Gastroesophageal sphincter (tissue), 4 donors: ENCODE measurements at places on chromosomes 4 and X.

GRCh38 chrX:55340896-55341433, 76.2 kb upstream of the PAGE3 start:
- no peak for ATAC-seq

- ATAC-seq: no peak
These were observed 222.2 kb downstream of the KCNIP4 start for GRCh38 chr4:21726255-21726815.

- ATAC-seq: no peak
These were observed 11.6 kb upstream of the MAGEB17 start for GRCh38 chrX:16155581-16156096.

- ATAC-seq: no peak
These were observed 631.7 kb downstream of the SMARCA1 start for GRCh38 chrX:128891554-128891953.

GRCh38 chr4:142271832-142272231, 574.3 kb downstream of the INPP4B start:
- no peak for ATAC-seq

DNA sequence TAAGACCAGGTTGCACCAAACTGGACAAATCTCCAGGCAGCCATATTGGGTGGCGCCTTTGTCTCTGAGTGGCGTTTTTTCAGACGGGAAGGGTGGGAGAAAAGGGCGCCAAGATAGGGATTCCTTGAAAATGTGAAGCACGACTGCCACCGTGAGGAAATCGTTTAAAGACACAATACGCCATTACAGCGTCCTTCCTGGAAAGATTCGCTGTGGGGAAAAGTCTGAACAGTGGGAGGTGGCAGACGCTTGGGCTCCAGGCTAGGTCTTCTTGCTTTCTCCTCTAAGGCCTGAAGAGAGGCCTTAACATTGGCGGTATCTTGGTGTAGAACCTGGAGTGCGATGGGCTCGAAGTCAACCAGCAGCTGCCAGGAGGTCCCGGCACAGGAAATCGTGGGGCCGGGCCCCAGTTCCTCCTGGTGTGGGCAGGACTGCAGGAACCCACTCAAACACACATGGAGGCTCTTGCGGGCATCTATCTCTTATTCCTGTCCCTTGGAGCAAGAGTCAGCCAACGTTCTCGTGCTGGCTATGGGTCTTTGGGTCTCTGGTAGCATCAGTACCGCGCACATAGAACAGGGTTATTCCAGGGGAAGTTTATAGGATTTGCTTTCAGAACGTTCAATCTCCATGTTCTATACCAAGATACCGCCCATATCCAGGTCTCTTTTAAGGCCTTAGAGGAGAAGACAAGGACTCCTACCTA, 208.8 kb downstream of the OR13H1 start:
- ATAC-seq: peak; percentile 88

DNA sequence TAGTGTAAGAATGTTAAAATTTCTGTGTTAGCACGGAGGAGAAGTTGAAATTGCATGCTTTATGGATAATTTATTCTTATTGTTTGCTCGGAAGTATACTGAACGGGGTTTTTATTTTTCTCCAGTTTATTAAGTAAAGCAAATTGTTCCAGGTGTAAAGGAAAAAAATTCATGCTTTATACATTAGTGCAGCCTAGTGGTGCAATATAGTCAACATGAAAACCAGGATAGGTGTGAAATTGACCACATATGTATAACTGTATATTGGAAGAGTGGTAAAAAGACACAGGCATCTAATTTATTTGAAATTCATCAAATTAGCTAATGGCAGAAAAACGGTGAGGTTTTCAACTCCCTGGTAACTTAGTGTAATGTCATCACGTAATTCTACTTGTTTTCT, 959 bp downstream of the BRS3 start:
- ATAC-seq: no peak

- no peak for ATAC-seq
These were observed 460.6 kb downstream of the IL15 start for GRCh38 chr4:142097015-142097414.

DNA sequence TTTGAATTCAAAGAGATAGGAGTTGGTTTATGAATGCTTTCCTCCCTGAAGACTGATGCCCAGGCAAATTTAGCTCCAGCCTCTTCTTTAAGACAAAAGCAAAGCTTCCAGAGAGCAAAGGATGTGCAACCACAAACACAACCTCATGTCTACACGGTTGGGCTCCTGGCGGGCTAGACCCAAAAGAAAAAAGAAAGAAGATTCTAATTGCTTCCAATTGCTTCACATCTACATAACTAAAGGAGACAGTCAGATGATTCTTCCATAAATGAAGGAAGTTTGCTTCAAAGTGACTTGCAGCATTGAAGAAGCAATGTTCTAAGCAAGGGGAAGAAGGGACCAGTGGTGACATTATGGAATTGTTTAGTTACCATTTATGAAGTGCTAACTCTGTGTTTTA, 1603.0 kb upstream of the TENM3 start:
- no peak for ATAC-seq

- ATAC-seq: peak; percentile 86
These were observed 155.7 kb upstream of the JADE1 start for GRCh38 chr4:128653527-128654444.

- no peak for ATAC-seq
These were observed 127.9 kb downstream of the CHRDL1 start for GRCh38 chrX:110667706-110668105.

DNA sequence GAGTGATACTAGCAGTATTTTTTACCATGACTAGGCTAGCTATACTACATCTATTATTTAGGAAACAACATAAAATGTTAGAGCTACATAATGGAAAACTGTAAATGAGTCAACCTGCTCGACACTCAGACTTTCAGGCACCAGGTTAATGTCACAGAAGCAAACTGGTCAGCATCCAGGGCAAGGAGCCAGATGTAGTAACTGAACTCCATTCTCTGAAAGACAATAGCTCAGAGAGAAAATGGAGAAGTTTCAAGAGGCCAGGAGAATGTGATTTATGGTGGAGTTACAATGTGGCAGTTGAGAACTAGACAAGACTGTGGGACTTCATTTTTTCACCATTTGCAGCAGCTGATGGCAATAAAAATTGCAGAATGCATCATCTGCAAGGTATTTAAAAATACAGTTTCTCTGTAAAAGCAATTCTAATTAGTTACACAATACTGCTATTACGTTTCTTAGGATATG, 342.7 kb upstream of the PABPC4L start:
- ATAC-seq: peak; percentile 50

DNA sequence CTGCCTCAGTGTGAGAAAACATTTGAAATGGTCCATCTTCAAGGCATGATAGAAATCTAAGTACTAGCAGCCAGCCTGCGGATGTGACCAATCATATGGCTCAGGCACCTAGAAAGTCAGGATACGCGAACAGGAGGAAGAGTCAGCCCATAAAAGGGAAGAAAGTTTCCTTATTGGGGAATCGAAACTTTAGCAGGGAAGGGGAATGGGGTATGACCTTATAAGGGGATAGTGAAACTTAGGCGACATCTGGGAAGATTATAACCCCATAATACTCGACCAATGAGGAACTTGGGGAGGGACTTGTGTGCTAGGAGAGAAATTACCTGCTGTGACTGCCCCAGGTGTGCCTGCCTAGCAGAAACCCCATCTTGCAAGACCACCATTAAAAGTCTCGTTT, 26.2 kb upstream of the PYURF start:
- ATAC-seq: no peak

GRCh38 chr4:157023941-157024340, 52.0 kb upstream of the GLRB start:
- no peak for ATAC-seq

DNA sequence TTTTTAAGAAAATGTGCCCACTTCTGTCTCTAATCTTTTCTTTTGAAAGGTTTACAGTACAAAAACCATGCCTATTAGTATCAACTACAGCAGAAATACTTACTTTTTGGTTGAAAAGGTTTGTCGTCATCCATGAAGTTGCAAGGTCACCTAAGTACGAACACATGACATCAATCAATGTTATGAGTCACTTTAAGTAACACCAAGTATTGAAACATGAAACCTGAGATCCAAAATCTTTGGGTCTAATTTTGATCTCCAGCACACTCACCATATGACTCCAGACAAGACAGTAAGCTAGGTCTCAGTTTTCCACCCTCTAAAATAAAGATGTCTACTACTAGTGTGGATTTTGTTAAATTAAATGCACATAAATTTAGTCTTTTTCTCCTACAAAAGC, 8.4 kb downstream of the ZNF280C start:
- no peak for ATAC-seq

DNA sequence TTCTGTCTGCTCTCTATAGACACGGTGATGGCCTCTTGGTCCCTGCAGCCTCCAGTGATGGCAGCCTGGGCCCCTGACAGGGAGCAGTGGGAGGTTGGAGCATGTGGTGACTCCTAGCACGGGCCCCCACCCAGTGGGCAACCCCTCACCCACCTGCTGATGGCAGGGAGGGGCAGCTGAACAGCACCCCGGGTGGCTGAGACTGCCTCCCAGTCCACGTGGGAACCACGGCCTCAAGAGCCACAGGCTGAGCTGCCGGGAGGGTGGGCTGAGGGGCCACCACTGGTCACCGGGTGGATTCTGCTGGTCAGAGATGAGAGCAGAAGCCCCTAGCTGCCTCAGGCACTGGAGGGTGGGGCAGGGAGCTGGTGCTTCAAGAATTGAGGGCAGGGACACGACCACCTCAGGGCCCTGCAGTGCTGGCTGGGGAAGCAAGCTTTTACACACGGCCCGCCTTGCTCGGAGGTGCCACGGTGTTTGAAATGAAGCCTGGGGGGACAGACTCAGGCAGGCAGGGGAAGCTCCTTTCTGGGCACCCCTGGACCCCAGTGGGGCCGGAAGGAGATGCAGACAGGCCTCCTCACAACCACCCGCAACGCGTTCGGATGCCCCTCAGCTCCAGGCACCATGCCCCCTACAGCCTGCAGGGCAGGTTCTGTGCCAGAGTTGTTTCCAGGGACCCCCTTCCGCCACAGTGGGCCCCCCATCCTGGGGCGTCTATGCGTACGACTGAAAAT, 6.3 kb upstream of the HAUS3 start:
- ATAC-seq: no peak

DNA sequence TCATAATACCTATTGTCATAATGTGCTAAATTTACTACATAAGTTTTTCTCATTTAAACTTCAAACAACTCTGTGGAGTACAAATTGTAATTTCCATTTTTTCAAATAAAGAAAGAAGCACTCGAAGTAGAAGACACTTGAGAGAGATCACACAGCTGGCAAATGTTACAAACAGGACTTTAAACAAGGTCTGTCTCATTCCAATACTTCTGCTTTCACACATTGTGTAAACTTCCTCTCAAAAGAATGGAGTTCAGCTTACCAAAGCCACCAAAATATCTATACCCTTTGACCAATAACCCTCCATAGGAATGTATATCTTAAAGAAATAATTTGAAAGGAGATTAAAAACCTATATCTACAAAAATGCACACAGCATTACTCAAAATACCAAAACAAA, 88.3 kb downstream of the OPHN1 start:
- ATAC-seq: no peak

DNA sequence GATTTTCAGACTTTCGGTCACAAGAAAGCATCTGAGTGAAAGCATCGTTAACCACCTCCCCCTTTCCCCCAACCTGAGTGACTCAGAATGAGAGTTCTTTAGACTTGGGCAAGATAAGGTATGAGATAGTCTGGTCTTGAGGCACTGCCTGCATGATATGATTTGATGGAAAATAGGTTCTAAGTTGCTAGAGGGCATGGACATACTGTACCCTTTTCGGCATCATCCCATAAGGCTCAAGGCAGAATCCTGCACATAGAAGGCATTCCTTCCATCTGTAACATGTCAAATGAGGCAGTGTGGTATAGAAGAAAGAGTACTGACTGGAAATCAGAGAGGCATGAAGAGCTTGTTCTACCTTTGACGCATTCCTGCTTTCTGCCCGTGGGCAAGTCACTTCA, 16.8 kb upstream of the AMOT start:
- ATAC-seq: no peak

DNA sequence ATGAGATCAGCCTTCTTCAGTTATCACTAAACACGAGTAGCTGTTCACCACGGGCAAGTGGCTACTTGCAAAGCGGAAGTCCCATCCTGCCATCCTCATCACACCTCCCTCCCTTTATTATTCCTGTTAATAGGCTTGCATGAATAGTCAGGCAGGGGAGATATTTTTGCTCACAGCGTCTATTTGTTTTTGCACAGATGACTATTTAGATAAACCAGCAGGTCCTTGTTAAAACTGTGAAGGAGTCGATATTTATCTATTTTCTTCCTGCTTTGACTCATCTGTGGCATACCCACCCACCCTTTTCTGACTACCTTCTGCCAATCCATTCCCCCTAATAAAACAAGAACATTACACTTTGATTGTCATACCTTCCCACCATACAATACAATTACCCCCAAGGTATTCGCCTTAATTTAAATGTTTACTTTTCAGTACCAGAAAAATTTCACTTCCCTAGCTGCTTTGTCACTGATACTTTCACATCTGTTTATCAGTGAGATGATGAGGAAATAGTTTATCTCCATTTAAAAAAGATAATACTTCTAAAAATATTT, 96.6 kb upstream of the BANK1 start:
- no peak for ATAC-seq

- ATAC-seq: no peak
These were observed 19.9 kb upstream of the RNF4 start for GRCh38 chr4:2449051-2449450.

GRCh38 chr4:8355306-8355705, 85.2 kb downstream of the ACOX3 start:
- no peak for ATAC-seq

- no peak for ATAC-seq
These were observed 318.9 kb upstream of the GATB start for GRCh38 chr4:152079543-152080293.

- no peak for ATAC-seq
These were observed 66.8 kb upstream of the SH3RF1 start for GRCh38 chr4:169337510-169337909.

- no peak for ATAC-seq
These were observed 54.6 kb downstream of the RELL1 start for GRCh38 chr4:37631551-37631950.

DNA sequence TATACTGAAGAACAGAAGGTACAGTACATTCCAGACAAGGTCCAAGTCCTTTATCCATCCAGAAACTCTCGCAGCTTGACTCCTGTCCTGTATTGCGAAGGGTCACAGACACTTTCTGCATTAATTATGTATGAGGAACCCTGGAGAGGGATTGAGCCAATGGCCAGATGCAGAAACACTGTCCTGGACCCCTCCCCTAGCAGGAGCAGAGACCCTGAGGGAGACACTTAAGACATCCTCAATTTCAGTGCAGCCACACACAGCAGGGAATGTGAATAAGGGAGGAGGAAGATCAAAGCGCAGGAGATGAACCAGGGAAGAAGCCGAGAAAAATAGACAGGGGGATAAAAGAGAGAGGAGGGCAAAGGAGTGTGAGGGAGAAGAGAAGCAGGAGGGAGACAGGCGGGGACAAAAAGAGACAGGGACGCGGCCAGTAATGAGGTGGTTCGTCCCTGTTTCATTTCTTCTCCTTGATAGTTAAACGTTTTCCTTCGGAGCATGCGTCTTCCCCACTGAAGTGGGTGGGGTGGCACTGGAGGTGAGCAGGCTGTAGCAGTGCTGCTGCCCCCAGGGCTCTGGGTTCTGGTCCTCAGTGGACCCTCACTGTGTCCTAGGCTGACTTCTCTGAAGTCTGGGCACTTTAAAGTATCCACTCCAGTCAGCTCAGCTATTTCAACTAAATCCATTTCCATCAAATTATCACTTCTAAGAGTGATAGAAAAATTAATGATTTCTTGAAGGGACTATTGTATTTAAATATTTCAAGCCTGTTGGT, 356.4 kb upstream of the NOCT start:
- ATAC-seq: no peak
